Inflammatory macrophage treated with lipopolysaccharide for 4 hours (primary cell): ENCODE measurements at places on chromosomes 2 and 18.

GRCh38 chr18:46899274-46899948 lies 17.9 kb downstream of the PIAS2 start:
- no peak for DNase-seq

DNA sequence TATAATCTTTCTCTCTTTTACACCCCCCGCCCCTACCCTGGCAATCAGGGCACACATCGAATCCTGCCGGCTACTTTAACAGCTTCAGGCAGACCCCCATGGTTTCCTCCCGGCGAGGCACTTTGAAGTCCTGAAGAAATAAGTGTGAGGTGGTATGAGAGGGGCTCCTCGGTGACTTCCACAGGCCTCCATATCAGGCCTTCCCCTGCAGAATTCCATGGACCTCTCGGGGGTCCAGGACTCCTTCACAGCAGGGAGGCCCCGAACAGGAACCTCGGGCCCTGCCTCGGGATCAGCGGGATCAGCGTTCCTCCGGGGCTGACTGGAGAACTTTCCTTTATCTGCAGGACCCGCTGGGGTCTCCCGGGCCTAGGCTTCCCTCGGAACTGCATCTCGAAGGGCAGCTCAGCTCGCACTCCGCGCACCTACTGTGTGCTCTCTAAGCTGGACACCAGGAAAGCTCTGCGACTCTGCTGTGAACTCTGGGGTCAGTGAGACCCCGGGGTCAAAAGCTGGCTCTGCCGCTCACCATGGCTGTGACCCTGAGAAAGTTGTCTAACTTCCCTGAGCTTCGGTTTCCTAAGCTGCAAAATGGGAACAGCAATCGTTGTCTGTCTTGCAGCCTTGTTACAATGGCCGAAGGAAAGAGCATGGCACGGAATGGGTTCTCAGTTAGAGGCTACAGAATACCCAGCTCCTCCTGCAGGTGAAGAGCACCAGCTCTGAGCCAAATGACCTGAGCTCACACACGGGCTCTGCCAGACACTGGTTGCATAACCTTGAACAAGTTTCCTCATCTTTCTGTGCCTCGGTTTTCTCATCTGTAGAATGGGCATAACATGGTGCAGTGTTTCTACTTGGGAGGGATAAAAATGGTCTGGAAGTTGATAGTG lies 97.4 kb upstream of the ID2 start:
- DNase-seq, result no peak

DNA sequence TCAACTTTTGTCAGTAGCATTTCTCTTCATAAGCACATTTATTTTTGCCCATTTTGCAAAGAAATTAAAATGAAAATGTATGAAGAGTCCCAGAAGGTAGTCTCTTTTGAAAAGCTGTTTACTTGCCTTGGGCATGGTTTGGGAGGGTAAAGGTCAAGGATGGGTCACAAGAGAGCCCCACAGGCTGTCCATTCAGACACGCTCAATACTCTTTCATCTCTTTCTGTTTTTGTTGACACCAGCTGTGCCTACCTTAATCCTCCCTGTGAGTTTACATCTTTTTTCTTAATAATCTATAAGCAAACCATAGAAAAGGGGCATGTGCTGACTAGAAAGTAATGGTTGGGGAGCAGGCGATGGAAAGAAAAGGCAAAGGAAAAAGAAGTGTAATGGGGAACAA lies 49.6 kb upstream of the KLF7 start:
- DNase-seq, result no peak

GRCh38 chr2:163987175-163987940 lies 251.6 kb upstream of the FIGN start:
- DNase-seq, result no peak

GRCh38 chr18:44497311-44497710 lies 183.4 kb upstream of the SETBP1 start:
- DNase-seq, result no peak

DNA sequence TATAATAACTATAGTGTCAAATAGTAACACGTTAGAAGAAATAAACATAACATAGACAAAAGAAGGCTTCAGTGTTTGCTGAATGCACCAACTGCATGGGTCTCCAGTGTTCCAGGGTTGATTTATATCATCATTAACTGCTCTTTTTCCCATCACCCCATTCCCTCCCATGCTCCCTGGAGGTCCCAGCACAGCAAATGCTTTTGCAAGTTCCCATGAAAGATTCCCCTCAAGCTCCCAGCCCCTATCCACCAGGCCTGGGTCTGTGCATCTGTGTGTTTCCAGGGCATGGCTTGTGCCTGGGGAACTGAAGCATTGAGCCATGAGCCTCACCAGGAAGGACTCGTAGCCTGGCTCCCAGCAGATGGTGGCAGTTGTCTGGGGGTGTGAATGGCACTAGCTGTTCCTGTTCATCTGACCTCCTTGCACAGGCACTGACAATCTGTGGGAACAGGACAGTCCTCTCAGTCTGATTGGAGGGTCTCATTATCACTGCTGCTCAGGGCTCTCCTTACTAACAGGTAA lies 164.6 kb upstream of the RMP24 start:
- no peak for DNase-seq

DNA sequence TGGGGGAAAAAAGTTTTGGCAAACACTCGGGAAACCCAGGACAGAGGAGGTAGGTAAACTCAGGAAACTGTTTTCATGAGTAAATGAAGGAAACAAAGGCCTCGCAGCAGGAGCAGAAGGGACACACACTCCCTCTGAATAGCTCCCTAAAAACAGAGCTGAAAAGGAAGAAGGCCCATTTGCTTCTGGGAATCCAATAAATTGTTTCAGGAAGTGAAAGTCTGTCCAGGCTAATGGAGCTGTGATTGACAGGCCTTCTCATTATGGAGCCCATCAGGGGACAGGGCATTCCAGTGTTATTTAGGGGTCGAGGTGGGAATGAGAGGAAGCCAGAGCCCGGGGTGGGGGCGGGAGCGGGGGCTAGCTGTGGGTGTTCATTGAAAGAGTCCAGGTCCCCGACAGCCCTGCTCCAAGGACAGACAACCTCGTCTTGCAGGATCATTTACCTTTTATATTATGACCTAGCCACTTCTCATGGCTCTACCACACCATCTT lies 81.2 kb downstream of the GBX2 start:
- no peak for DNase-seq

- DNase-seq, result no peak
Observed at GRCh38 chr18:76075777-76076176, 419.3 kb downstream of the ZNF516 start.

DNA sequence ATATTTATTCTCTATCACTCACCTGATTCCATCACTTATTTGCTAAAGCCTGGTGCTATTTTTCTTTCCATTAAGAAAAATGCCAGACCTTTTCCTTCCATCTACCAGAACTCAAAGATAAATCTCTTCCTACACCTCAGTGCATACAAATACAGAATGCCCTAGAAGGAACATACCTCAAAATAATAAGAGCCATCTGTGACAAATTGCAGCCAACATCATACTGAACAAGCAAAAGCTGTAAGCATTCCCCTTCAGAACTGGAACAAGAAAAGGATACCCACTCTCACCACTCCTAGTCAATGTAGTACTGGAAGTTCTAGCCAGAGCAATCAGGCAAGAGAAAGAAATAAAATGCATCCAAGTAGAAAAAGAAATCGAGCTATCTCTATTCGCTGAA lies 315.9 kb upstream of the UBE2E3 start:
- DNase-seq, result no peak

DNA sequence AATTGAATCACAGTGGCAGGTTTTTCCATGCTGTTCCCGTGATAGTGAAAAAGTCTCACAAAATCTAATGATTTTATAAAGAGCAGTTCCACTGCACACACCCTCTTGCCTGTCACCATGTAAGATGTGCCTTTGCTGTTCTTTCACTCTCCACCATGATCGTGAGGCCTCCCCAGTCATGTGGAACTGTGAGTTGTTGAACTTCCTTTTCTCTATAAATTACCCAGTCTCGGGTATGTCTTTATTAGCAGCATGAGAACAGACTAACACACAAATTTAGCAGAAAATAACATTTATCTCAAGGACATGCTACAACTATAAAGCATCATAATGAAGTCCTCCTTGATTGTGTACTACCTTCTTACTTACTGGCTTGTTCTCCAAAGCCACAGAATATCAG lies 1526.0 kb downstream of the LRP1B start:
- DNase-seq, result no peak

- peak; percentile 81 for DNase-seq
Observed at GRCh38 chr18:31819106-31819924, 58.6 kb upstream of the SLC25A52 start.

GRCh38 chr2:238634701-238635357 lies 208.1 kb downstream of the ASB1 start:
- DNase-seq, result no peak

DNA sequence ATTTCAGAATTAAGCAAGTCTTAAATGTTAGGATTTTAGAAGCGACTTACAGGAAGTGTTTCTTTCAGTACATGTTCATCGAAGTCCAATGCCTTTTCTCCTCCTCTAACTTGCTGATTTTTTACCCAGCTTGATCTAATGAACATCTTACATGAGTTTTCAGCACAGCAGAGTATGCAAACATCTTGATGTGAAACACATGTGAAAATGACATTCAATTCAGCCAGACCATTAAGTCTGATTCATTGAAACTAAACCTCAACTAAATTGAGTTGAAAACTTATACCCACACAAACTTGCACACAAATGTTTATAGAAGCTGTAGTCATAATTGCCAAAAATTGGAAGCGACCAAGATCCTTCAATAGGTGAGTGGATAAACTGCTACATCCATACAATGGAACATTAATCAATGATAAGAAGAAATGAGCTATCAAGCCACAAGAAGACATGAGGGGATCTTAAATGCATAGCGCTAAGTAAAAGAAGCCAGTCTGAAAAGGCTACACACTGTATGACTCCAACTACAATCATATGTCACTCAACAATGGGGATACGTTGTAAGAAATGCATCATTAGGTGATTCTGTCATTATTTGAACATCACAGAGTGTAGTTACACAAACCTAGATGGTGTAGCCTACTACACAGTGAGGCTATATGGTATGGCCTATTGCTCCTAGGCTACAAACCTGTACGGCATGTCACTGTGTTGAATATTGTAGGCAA lies 18.5 kb downstream of the PSTPIP2 start:
- DNase-seq, result no peak

- no peak for DNase-seq
Observed at GRCh38 chr2:6958616-6959235, 41.5 kb downstream of the RNF144A start.

DNA sequence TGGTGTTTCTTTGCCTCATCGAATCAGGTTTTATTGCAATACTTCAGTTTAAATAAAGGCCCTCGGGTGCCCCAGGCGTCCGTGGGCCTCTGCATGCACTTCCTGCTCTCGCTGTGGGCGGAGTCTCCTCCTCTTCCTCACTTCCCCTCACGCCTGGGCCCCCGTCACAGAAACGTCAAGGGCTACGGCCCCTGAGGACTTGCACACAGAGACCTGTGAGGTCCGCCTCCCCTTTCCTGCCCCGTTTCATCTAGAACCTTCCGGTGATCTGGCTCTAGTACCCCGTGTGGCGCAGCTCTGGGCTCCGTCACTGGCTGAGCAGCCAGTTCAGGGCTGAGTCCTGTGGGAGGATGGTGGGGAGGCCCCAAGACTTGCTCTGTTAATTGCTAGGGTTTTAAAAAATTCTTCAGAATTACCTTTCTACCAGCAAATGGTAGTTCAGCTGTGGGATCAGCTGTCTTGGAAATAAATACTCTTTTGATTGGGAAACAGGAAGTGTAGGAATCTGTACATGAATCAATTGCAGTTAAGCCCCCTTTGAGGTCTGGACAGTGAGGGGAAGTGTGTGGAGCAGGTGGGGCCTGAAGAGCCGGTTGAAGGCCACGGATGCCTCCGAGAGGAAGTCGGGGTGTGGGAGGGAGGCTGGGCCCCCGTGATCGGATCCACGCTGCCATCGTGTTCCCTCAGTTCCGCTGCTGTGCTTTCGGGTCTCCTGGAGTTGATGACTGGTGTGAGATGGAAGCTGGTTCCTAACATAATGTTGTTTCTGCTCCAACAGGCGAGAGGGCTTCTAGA lies 10.2 kb downstream of the NFATC1 start:
- peak; percentile 77 for DNase-seq

- no peak for DNase-seq
Observed at GRCh38 chr2:221420245-221420644, 151.9 kb downstream of the EPHA4 start.

DNA sequence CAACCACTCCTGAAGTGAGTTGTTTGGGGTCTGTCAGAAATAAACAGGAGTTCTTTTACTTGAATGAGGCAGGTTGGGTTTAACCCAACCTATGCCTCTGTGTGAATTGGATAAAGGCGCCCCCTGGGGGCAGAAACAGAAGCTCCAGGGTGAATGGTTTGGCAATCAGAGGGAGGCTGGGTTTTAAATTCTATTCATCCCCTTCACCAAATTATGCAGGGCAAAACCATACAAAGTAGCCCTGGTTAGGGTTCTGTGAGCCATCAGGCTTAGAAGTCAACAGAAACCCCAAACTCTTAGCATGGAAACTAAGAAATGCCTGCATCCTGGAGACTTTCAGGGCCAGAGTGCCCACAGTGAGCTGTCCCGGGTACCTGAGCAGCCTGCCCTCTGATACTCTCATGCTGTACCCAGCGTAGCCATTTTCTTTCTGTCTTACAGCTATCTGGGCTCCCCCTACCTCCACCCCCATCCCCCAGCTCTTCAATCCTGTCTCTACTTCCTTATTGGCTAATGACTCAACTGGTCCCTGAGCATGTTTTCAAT lies 241.5 kb downstream of the ICOS start:
- peak; percentile 31 for DNase-seq

DNA sequence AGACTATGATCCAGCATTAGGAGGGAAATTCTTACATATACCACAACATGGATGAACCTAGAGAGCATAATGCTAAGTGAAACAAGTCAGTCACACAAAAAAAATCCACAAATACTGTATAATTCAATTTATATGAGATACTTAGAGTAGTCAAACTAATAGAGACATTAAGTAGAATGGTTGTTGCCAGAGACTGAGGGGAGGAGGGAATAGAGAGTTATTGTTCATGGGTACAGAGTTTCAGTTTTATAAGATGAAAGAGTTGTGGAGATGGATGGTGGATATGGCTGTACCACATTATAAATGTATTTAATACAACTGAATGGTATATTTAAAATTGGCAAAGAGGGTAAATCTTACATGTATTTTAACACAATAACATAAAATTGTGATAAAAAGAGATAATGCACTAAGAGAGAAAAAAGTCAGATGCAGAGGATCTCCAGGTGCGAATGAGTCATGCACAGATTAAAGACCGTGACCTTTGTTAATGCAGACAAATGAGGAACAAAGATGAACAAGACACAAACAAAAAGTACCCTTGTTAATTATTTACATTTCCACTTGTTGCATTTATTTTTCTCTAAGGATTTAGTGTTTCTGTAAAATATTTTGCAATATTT lies 541.7 kb upstream of the MEX3C start:
- no peak for DNase-seq

DNA sequence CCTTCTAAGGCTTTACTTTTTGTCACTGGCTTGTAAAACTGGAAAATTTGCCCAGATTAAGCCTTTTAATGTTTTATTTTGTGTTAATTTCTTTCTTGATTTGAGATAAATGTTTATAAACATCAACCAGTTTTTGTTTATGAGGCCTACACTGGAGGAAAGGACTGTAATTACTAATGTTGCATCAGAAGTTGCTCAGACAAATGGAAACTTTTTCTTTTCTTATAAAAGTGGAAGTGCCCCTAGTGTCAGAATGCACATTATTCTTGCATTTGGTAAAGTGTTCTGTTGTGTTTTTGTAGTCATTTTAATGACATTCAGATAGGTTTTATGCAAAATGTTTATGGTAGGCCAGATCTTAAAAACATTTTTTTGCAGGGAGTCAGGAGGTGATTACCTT lies 25.3 kb downstream of the LCLAT1 start:
- peak; percentile 70 for DNase-seq

GRCh38 chr18:63965716-63966330 lies 4.1 kb upstream of the SERPINB8 start:
- DNase-seq, result no peak

- no peak for DNase-seq
Observed at GRCh38 chr2:67945940-67946339, 116.9 kb downstream of the C1D start.
